ENCODE measurements at places on chromosomes 7 and 10. TPM values are rescaled to one million over a fixed set of nuclear protein-coding genes. Genes with fewer than 3 reads are reported as not detected.

Gene SPDYE9
- not detected for total RNA-seq

Gene PRRT4
- total RNA-seq: 4.0 TPM

Gene PON2
- total RNA-seq: 66.5 TPM

Gene OR2A42
- total RNA-seq: not detected

Gene POLR2J2
- total RNA-seq: 2.9 TPM

Gene ZDHHC16
- 27.7 TPM for total RNA-seq

Gene SNX8
- 32.5 TPM for total RNA-seq

Gene WEE2
- total RNA-seq: not detected

Gene TUBB8
- total RNA-seq: not detected

Data from omental fat pad (tissue), 4 donors.